ENCODE measurements at places on chromosomes 1 and 21.

GRCh38 chr1:154174654-154175053 is 17.2 kb downstream of the TPM3 start:
- no peak for DNase-seq

- no peak for DNase-seq
These were observed 788 bp upstream of the TXNIP start for GRCh38 chr1:145997016-145997717.

- DNase-seq, result no peak
These were observed 136.2 kb downstream of the SEC16B start for GRCh38 chr1:177833631-177834030.

GRCh38 chr1:169563650-169564049 is 22.6 kb downstream of the F5 start:
- DNase-seq, result no peak

DNA sequence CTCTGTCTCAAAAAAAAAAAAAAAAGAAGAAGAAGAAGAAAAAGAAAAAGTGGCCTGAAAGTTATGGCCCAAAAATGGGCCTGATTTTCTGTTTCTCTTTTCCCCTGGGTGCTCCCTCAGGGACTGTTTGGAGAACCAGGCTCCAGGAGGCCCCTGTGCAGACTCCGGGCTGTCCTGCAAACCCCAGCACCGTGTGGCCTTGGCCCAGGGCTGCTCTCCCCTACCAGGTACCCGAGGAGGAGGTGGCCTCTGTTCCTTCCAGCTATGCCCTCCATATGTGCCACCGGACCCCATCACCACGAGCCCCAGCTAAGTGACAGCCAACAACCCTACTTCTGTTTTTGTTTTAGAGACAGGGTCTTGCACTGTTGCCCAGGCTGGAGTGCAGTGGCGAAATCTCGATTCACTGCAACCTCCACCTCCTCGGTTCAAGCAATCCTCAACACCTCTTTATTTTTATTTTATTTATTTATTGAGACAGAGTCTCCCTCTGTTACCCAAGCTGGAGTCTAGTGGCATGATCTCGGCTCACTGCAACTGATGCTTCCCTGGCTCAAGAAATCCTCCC is 7.5 kb upstream of the FAAP20 start:
- no peak for DNase-seq

GRCh38 chr1:181319907-181320306 is 163.4 kb upstream of the CACNA1E start:
- DNase-seq, result no peak

DNA sequence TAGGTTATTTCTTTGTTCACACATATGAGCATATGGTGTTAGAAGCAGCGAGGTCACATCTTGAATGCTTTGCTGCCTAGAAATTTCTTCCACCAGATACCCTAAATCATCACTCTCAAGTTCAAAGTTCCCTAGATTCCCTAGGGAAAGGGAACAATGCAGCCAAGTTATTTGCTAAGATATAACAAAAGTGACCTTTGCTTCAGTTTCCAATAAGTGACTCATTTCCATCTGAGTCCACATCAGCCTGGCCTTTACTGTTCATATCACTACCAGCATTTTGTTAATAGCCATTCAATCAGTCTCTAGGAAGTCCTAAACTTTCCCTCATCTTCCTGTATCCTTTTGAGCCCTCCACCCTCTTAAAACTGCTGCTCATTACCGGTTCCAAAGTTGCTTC is 1502.5 kb downstream of the KCNT2 start:
- no peak for DNase-seq

- no peak for DNase-seq
These were observed 57.1 kb downstream of the RAVER2 start for GRCh38 chr1:64801851-64802523.

DNA sequence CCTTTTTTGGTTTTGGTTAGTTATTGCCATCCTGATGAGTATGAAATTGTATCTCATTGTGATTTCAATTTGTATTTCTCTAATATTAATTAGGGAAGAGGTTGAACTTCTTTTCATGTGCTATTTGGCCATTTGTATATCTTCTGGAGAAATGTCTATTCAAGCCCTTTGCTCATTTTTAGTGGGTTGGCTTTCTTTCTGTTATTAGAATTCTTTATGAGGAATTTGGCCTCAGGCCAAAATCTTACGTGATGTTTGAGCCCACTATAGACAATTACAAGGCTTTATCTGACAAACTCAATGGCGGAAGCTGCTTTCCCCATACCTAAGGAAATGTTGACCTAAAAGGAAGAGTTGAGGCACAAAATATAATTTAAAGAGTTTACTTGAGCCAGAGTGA is 32.9 kb downstream of the IVNS1ABP start:
- no peak for DNase-seq

- DNase-seq, result no peak
These were observed 57.3 kb upstream of the EFHD2 start for GRCh38 chr1:15352128-15352957.

GRCh38 chr1:117215733-117216462 is 5.2 kb upstream of the VTCN1 start:
- no peak for DNase-seq
